ENCODE measurements at places on chromosomes 2 and 18. TPM values are rescaled to one million over a fixed set of nuclear protein-coding genes. Genes with fewer than 3 reads are reported as not detected.

The C2orf15 gene
- total RNA-seq = 10.0 TPM

The GYPC gene
- 46.9 TPM for total RNA-seq

The ZBTB7C gene
- total RNA-seq = 1.0 TPM

The GPR155 gene
- total RNA-seq = 20.5 TPM

The RAMP1 gene
- 134 TPM for total RNA-seq

The DSEL gene
- total RNA-seq = 15.7 TPM

The ARHGAP28 gene
- total RNA-seq = 71.3 TPM

The NEB gene
- total RNA-seq = 3.3 TPM

- H3K4me1 ChIP-seq = no peaks in the 10 kb centered on the region
- no peaks in the 10 kb centered on the region for H3K27me3 ChIP-seq
- no peak overlapping the region for H3K4me3 ChIP-seq
- DNase-seq = no peak
Measured at GRCh38 chr18:78799382-78800089, 180.1 kb upstream of the SALL3 start.

GRCh38 chr2:70104231-70105111 lies 17.2 kb downstream of the PCBP1 start:
- H3K36me3 ChIP-seq = no peaks in the 10 kb centered on the region
- no peaks in the 10 kb centered on the region for H3K27me3 ChIP-seq
- H3K4me3 ChIP-seq = no peak overlapping the region
- DNase-seq = peak; percentile 74
- H3K27ac ChIP-seq = peak overlapping the region; percentile 82
- H3K4me1 ChIP-seq = peaks cover 22% of the 10 kb centered on the region

- peak overlapping the region; percentile 91 for H3K27ac ChIP-seq
- no peaks in the 10 kb centered on the region for H3K27me3 ChIP-seq
- no peaks in the 10 kb centered on the region for H3K36me3 ChIP-seq
Measured at GRCh38 chr2:28268386-28268785, 124.3 kb upstream of the FOSL2 start.

DNA sequence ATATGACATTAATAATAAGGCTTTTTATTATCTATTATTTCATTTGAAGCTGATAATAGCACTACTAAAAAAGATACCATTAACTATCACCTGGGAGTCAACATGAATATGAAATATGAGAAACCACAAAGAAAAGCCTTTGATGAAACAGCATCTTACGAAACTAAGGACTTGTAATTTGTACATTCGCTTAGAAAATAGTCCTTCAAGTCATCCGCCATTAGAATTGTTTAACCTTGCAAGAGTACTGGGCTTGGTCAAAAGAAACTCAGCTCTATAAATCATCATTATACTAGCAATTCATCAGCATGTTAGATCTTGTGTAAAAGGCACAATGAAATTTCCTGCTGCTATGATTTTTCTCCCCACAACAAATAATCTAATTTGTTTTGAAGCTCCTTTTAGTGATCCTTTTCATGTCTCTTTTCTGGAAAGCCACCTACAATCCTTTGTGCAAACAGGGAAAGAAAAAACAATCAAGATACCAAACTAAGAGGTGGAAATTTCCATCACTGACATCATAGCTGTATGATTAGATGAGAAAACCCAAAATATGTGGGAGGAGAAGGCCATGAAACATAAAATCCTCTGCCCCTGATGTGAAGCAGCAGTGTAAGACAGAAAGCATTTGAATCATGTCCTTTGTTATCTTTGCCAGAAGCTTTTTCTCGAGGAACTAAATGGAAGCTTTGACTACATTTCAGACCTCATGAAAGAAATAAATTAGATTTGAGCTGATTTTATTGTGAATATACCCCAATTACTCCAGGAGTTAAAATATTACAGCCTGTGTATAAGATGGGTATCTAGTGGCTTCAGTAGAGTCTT lies 31.2 kb downstream of the SCN9A start:
- H3K36me3 ChIP-seq = no peaks in the 10 kb centered on the region
- H3K4me3 ChIP-seq = no peak overlapping the region
- no peak for DNase-seq
- no peak overlapping the region for H3K27ac ChIP-seq
- no peaks in the 10 kb centered on the region for H3K4me1 ChIP-seq

- no peaks in the 10 kb centered on the region for H3K27me3 ChIP-seq
- peak overlapping the region; percentile 90 for H3K27ac ChIP-seq
- peak overlapping the region; percentile 23 for H3K4me3 ChIP-seq
- peaks cover 15% of the 10 kb centered on the region for H3K4me1 ChIP-seq
- DNase-seq = no peak
Measured at GRCh38 chr2:65130664-65131175, 814 bp upstream of the RAB1A start.

DNA sequence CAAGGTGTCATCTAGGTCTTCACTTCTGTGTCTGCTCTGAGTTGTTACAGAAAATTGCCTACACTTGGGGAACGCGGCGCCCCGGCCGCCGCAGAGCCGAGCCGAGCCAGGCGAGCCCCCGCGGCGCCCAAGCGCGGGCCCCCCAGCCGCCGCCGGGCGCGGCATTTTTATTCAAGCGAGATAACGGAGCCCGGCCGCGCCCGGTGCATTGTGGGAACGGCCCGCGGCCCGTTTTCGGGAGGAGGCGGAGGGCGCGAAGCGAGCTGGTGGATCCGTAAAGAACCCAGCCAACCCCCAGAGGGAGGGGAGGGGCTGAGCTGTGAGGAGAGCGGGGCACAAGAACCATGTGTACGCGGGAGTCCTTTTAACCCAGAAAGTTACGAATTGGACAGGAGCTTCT lies 191.8 kb downstream of the FTCDNL1 start:
- no peaks in the 10 kb centered on the region for H3K4me1 ChIP-seq
- H3K4me3 ChIP-seq = no peak overlapping the region
- peak; percentile 61 for DNase-seq
- H3K27ac ChIP-seq = no peak overlapping the region
- no peaks in the 10 kb centered on the region for H3K36me3 ChIP-seq

DNA sequence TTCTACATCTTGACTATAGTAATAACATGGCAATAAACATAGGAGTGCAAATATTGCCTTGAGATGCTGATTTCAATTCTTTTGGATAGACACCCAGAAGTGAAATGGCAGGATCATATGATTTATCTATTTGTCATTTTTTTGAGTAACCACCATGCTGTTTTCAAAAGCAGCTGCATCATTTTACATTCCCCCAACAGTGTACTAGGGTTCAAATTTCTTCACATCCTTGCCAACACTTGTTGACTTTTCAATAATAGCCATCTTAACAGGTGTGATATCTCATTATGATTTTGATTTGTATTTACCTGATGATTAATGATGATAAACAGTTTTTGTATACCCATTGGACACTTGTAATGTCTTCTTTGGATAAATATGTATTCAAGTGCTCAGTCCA lies 90.8 kb downstream of the STRADB start:
- H3K36me3 ChIP-seq = no peaks in the 10 kb centered on the region
- no peaks in the 10 kb centered on the region for H3K27me3 ChIP-seq
- no peaks in the 10 kb centered on the region for H3K4me1 ChIP-seq

DNA sequence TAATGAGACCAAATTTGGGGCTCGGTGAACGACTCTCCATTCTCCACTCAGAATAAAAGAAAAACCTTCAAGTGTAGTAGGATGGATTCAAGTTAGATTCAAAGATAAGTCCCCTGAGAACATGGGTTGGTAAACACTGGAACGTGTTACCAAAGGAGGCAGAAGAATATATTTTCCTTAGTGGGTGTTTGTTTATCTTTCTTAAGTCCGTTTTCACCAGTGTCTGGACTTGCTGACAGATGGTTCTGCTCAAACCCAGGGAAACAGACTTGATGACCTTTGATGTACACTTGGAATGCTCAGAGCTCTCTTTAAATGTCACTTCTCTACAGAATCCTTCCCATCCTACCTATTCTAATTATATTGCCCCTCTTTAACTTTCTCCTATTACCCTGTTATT lies 310.3 kb upstream of the ZNF521 start:
- H3K36me3 ChIP-seq = no peaks in the 10 kb centered on the region
- H3K27ac ChIP-seq = no peak overlapping the region
- H3K27me3 ChIP-seq = no peaks in the 10 kb centered on the region
- no peak overlapping the region for H3K4me3 ChIP-seq
- no peaks in the 10 kb centered on the region for H3K4me1 ChIP-seq

DNA sequence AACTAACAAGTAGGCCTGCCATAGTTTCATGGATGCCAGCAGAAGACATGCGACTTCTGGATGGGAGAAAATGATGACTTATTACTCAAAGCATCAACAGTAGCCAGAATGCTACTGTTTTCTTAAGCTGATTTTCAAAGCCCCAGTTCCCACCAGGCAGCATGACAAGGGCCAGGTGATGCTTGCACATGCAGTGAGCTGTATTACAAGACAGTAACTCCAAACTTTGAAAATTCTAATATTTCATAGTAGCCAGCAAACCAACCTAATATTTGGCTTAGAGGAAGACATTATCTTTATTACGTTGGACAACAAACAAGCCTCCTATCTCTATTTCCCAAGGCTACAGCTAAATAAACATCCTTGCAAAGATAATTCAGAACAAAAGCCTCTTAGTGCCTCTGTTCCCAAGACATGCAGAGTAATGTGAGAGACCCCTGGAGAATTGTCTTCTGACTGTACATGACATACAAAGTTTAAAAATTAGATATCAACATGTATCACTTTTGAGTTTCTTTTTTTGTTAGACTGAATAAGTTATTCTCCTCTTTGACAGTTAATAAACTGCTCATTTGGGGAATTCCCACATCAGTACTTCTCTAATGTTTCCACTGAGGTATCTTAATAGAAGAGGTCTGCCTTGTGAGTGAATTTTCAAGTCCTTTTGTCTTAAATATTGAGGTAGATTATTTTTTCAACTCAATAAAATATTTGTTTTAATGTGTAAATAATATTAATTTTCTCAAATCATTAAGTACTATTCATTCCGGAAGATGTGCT lies 367.6 kb upstream of the CWC22 start:
- DNase-seq = no peak
- H3K27me3 ChIP-seq = no peaks in the 10 kb centered on the region
- H3K27ac ChIP-seq = no peak overlapping the region
- no peak overlapping the region for H3K4me3 ChIP-seq

DNA sequence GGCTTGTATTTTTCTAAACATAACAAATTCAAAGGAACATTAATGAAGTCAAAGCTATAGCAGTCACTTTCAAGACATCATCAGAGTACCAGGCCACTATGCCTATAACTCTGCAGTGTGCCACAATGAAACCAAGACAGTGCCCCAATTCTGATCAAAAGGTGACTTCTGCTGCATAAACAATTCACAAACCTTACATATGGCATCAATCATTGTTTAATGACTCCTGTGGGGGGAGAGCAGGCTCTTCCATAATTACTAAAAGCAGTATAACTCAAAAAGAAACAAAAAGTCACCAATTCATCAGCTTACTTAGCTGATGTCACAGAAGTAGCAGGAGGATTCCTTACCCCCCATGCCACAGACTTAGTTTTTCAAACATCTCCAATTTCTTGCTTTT lies 15.5 kb downstream of the LPIN2 start:
- H3K36me3 ChIP-seq = no peaks in the 10 kb centered on the region
- no peaks in the 10 kb centered on the region for H3K4me1 ChIP-seq
- H3K4me3 ChIP-seq = no peak overlapping the region
- peak overlapping the region; percentile 41 for H3K27ac ChIP-seq
- no peak for DNase-seq

- no peak overlapping the region for H3K4me3 ChIP-seq
- no peak overlapping the region for H3K27ac ChIP-seq
- no peaks in the 10 kb centered on the region for H3K27me3 ChIP-seq
Measured at GRCh38 chr18:2883076-2883735, 36.4 kb downstream of the EMILIN2 start.

- H3K4me3 ChIP-seq = no peak overlapping the region
- no peak overlapping the region for H3K27ac ChIP-seq
- H3K27me3 ChIP-seq = no peaks in the 10 kb centered on the region
- no peaks in the 10 kb centered on the region for H3K36me3 ChIP-seq
- no peak for DNase-seq
Measured at GRCh38 chr18:65988972-65989371, 238.2 kb downstream of the CDH7 start.

GRCh38 chr2:181946444-181947127 lies 39.1 kb upstream of the PPP1R1C start:
- no peak overlapping the region for H3K4me3 ChIP-seq
- no peak for DNase-seq
- H3K4me1 ChIP-seq = peaks cover 12% of the 10 kb centered on the region
- H3K27me3 ChIP-seq = no peaks in the 10 kb centered on the region

- no peaks in the 10 kb centered on the region for H3K36me3 ChIP-seq
- no peak overlapping the region for H3K27ac ChIP-seq
- no peaks in the 10 kb centered on the region for H3K4me1 ChIP-seq
- H3K27me3 ChIP-seq = no peaks in the 10 kb centered on the region
- no peak for DNase-seq
- H3K4me3 ChIP-seq = no peak overlapping the region
Measured at GRCh38 chr18:35267809-35268208, 22.2 kb downstream of the ZSCAN30 start.

GRCh38 chr18:77711096-77711495 lies 461.4 kb downstream of the GALR1 start:
- no peak overlapping the region for H3K27ac ChIP-seq
- DNase-seq = no peak
- no peaks in the 10 kb centered on the region for H3K36me3 ChIP-seq
- no peaks in the 10 kb centered on the region for H3K27me3 ChIP-seq
- H3K4me1 ChIP-seq = no peaks in the 10 kb centered on the region

DNA sequence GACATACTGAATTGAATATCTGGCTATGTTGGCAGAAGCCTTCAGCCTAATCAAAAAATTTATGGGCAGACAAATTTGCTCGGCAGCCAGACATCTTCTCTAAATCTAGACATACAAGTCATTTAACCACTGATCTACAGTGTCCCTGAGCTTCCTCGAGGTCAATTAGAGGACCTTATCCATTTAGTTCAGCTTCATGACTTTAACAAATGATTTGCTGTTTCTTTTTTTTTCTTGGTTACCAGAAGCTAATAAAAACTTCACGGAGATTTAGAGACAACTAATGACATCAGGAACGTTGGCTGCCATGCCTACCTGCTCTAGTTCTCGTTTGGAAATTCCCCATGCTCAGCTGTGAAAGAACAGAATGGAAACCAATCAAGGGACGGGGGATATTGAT lies 223.8 kb downstream of the BCL2 start:
- H3K27me3 ChIP-seq = no peaks in the 10 kb centered on the region
- no peak overlapping the region for H3K27ac ChIP-seq
- no peak overlapping the region for H3K4me3 ChIP-seq
- DNase-seq = no peak
- no peaks in the 10 kb centered on the region for H3K36me3 ChIP-seq
- H3K4me1 ChIP-seq = peaks cover 23% of the 10 kb centered on the region

DNA sequence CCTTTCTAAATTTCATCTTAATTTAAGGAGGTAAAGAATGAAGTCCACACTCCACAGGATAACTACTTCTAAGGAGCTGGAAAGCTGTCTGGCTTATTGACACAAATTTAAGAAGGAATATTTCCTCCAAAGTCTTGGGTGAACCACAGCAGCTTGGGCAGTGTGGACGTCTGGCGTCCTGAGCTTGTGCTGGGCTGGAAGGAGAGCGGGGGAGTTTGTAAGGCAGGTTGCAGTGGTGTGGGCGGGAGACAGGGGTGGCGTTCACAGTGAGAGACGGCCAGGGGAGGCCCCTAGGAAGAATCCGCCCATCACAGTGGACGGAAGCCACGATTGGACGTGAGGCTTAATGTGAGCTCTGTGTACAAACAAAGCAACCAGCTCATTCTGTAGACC lies 25.7 kb downstream of the ADI1 start:
- H3K36me3 ChIP-seq = peaks cover 3% of the 10 kb centered on the region
- H3K4me3 ChIP-seq = no peak overlapping the region
- no peaks in the 10 kb centered on the region for H3K27me3 ChIP-seq
- peak; percentile 54 for DNase-seq
- no peaks in the 10 kb centered on the region for H3K4me1 ChIP-seq

Measured in hepatocyte (in vitro differentiated cells).